ENCODE measurements at places on chromosomes 5 and 9. TPM values are rescaled to one million over a fixed set of nuclear protein-coding genes. Genes with fewer than 3 reads are reported as not detected.

The PCDHA9 gene
- total RNA-seq: under 0.01 TPM

The TMEM171 gene
- 3.3 TPM for total RNA-seq

The SARDH gene
- 5.0 TPM for total RNA-seq

The GABRB2 gene
- total RNA-seq: not detected

The MUSK gene
- under 0.01 TPM for total RNA-seq

The ACOT12 gene
- not detected for total RNA-seq

The SPATA24 gene
- total RNA-seq: 4.4 TPM

The ELL2 gene
- 92.5 TPM for total RNA-seq

The CARD6 gene
- 4.2 TPM for total RNA-seq

The RGS7BP gene
- not detected for total RNA-seq

The SPAAR gene
- total RNA-seq: 0.18 TPM

The MCTP1 gene
- not detected for total RNA-seq

The KLF9 gene
- 11.4 TPM for total RNA-seq

The C9orf50 gene
- not detected for total RNA-seq

The RALGPS1 gene
- total RNA-seq: 0.90 TPM

The DCAF10 gene
- total RNA-seq: 19.4 TPM

All from IMR-90 (cell line).